ENCODE measurements at places on chromosomes 11 and 22.

DNA sequence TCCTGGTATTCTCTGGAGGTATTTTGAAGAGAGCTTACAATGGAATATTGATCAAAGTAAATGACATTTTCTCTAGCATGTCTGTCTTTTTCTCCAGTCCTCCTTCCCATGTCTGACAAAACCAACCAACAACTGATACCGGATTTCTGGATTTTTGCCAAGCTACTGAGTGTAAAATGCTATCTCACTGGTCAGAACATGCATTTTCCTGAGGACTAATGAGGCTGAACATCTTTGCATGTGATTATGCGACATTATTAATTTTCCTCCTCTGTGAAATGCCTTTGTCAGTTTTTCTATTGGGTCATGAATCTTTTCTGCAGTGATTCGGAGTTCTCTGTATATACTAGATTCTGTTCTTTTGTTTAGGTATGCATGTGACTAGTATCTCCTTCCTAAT, 51.4 kb downstream of the CDON start:
- no peak for DNase-seq

DNA sequence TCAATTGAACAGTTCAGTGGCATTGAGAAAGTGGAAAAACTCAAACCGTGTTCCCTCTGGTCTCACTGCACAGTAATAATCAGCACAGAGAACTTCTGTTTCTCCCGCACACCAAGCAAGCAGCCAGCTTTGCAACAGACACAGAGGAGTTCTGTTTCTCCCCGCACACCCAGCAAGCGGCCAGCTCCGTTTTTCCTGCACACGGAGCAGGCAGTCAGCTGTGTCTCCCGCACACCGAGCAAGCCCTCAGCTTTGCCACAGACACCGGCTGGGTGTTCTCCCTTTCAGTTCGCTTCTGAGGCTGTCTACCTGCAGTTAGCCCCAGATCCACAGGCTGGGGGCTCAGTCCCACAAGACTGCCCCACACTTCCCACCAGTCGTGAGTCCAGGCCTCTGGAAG, 9.9 kb upstream of the TALDO1 start:
- DNase-seq, result no peak

DNA sequence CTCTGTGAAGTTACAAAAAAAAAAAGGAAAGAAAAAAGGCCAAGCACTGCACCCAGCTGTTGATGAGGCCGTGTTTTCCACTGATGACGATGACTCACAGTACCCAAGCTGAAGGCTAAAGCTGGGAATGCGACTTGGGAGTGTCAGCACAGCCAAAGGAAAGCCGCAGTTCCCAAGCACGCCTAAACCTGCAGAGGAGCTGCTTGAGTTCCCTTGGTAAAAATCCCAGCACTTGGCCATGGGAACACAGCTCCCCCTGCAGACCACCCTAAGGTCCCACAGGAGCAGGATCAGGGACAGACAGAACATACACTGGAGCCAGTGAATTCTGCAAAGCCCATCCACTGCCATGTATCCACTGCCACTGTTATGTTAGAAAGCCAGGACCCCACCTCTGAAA, 39.9 kb downstream of the SERGEF start:
- DNase-seq, result no peak

DNA sequence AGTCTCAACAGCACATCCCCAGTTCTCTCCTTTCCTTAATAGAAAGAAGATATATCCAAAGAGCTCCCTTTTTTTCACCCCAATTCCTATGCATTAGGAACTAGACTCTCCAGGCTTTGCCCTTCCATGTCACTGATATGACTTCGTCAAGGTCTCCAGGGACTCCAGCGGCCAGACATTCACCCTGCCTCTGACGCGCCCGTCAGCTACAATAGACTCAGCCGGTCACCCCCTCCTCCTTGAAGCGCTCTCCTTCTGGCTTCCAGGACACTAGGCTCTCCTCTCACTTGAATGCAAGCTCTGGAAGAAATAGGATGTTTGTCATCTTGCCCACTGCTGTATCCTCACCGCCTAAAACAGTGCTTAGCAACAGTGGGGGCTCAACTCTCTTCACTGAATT, 14.9 kb upstream of the ELFN2 start:
- DNase-seq, result no peak

GRCh38 chr11:69357458-69358397, 63.8 kb downstream of the MYEOV start:
- no peak for DNase-seq

GRCh38 chr22:18077087-18077638, 627 bp upstream of the PEX26 start:
- DNase-seq, result no peak

DNA sequence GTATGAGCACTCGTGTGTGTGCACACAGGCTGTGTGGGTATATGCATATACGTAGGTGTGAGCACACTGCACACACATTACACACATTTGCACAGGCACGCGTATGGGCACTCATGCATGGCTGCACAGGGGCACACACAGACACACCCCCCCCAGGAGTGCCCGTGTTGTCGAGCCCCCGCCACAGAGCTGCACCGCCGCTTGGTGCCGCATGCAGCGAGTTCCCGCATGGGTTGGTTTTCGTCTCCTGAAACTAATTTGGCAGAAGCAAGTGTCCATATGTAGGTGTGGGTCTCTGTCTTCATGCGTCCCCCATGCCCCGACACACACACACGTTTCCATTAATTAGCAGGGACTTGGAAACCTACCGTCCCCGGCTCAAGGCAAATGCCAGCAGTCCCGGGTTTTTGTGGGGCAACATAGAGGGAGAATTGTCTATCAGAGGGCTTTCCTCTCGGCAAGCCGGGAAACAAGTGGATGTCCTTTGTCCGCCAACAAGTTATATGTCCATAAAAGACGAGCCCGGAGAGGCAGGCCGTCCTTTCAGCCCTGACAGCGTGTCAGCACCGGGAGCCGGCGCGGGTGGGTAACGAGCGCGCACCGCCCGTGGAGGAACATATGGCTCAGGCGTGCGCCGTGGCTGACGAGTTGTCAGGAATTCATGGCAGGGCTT, 1291.7 kb downstream of the BRD1 start:
- DNase-seq, result no peak

GRCh38 chr22:19769393-19769715, 8.8 kb downstream of the TBX1 start:
- no peak for DNase-seq

DNA sequence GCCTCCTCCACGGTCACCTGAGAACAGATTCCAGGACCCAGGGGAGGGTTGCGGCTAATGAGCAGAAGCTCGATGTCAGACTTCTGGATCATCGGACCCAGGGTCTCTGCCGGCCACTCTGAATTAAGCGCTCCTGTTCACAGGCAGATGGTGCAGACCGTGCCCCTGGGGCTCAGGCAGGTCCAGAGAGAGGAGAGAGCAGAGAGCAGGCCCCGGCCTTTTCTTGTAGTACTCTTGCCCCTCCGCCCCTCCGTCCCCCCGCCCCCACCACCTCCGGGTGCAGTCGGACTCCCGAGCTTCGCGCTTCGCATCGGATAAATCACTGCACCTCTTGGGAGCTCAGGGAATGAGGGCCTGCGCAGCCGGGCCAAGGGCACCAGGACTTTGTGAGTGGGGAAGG, 50.3 kb downstream of the RPS6KA4 start:
- DNase-seq, result no peak

DNA sequence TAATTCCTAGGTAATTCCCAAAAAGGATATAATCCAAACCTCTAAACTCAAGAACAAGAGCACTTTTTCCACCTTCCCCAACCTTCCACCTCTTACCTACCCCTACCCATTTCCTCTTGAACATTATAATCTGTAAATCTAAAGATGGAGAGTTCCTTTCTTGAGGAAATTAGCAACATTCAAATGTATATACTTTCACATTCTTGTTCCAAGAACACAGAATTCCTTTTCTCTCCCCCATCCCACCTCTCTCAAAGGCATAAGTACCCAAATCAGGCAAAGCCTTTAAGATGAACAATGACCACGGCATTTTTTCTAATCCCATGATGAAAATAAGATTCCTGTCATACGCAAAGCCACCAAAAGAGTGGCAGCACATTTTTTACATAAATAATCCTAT, 18.3 kb downstream of the RRAS2 start:
- DNase-seq, result no peak

DNA sequence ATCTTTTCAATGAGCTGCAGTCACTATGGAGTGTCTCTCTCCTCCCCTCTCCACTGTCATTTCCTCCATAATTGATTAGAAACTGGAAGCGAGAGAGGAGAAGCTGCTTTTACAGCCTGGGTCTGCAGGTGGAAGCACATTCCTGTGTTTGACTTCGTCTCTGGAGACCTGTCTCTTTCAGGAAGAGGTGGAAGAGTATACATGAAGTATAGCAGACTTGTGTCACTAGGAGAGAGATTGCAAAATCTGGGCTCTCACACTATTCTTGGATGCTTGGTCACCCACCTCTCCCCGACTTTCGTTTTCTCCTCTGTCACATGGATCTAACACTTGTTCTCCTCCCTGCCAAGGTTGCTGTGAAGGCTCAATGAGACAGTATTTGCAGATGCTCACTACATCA, 323.3 kb downstream of the NTM start:
- DNase-seq, result no peak

DNA sequence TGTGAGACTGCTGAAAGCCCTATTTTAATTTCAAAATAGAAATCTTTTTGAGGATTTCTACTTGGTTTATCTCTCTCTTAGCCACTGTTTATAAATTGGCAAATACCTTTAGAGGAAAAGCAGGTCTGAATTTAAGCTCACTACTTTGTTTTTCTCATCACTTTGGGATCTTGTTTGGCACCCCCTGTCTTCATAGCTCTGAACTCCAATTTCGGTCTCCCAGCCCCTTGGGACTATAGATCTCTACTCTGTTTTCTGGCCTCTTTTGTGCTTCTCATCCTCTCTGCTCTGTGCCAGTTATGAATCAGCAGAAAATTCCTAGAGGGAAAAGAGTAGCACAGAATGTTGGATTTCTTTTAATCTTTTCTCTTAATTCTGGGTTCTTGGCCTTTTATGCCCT, 118.3 kb downstream of the CYP2R1 start:
- no peak for DNase-seq

DNA sequence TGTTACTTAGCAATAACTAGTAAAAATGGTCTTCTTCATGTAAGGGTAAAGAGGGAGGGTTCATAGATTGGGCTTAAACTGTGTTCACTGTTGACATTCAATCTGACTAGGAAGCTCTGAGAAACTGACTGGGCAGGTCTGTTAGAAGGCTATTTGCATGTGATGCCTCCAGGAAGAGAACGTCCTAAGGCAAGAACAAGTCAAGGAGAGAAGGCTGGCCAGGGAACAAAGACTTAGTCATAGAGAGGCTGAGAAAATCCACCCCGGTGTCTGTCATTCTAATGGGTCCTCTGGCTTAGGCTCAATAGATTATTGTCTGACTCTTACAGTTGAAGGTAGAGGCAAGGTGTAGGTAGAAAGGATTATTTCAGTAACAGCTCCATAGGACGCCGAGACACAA, 50.3 kb upstream of the CD44 start:
- no peak for DNase-seq

- no peak for DNase-seq
These were observed 29.8 kb downstream of the KCNE3 start for GRCh38 chr11:74437441-74438042.

GRCh38 chr11:57476047-57476756, 15.9 kb downstream of the RTN4RL2 start:
- DNase-seq, result no peak

DNA sequence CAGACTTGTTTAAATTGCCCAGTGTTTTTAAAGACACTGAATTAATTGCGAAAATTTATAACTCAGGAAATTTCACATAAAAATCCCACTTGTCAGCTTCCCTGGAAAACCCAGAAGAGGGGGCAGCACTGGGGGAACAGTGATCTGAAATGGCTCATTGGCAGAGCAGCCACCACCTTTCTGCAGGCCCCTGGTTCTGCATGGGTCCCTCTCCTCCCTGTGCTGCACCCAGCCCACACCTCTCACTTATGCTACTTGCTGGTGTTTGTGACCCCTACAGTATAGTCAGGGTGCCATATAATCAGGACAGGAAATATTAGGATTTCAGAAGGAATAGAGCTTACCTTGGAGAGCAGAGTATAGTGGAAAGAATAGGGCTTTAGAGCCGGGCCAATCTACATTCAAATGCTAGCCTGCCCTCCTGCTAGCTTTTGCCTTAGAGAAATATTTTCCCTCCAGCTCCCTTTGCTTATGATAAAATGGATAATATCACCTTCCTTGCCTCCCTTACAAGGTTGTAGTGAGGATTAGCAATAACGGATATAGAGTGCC, 28.5 kb upstream of the C11orf96 start:
- DNase-seq, result no peak
